ENCODE measurements at places on chromosomes 16 and 17. TPM values are rescaled to one million over a fixed set of nuclear protein-coding genes. Genes with fewer than 3 reads are reported as not detected.

DNA sequence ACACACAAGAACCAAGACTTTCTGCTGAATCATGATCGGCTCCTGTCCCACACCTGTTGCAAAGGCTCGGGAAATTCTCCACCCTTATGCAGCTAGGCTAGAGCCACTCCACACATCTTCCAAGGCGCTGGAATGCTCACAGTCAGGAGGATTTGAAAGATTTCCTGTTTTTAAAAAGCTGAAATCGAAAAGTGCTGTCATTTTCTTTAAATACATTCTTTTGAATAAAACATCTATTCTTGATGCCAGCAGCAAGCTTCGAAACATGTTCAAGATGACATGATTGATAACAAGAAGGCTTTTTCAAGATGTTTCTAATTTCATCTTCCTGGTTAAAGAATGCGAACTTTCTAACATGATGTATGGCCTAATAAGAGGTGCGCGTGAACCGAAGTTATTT, 219.7 kb upstream of the CDH5 start:
- no peak for DNase-seq
- H3K4me3 ChIP-seq = no peak overlapping the region
- no peak overlapping the region for H3K27ac ChIP-seq

Gene KRT31
- total RNA-seq = not detected

Gene COX6A2
- total RNA-seq = not detected

DNA sequence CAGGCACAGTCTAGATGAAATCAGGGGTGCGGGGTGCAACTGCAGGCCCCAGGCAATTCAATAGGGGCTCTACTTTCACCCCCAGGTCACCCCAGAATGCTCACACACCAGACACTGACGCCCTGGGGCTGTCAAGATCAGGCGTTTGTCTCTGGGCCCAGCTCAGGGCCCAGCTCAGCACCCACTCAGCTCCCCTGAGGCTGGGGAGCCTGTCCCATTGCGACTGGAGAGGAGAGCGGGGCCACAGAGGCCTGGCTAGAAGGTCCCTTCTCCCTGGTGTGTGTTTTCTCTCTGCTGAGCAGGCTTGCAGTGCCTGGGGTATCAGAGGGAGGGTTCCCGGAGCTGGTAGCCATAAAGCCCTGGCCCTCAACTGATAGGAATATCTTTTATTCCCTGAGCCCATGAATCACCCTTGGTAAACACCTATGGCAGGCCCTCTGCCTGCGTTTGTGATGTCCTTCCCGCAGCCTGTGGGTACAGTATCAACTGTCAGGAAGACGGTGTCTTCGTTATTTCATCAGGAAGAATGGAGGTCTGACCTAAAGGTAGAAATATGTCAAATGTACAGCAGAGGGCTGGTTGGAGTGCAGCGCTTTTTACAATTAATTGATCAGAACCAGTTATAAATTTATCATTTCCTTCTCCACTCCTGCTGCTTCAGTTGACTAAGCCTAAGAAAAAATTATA, 1.6 kb downstream of the HBA1 start:
- no peak for DNase-seq
- H3K4me3 ChIP-seq = no peak overlapping the region
- no peak overlapping the region for H3K27ac ChIP-seq
- H3K27me3 ChIP-seq = peaks cover 18% of the 10 kb centered on the region
- no peaks in the 10 kb centered on the region for H3K36me3 ChIP-seq
- no peaks in the 10 kb centered on the region for H3K4me1 ChIP-seq

- H3K4me1 ChIP-seq = peaks cover 7% of the 10 kb centered on the region
- no peak overlapping the region for H3K4me3 ChIP-seq
- H3K27ac ChIP-seq = no peak overlapping the region
- H3K36me3 ChIP-seq = no peaks in the 10 kb centered on the region
These were observed 67.0 kb downstream of the PRMT7 start for GRCh38 chr16:68377667-68378393.

Gene CLEC3A
- total RNA-seq = not detected

- no peaks in the 10 kb centered on the region for H3K27me3 ChIP-seq
- no peak for DNase-seq
- H3K4me1 ChIP-seq = no peaks in the 10 kb centered on the region
These were observed 31.8 kb upstream of the TENT4B start for GRCh38 chr16:50121278-50121677.

- H3K27ac ChIP-seq = no peak overlapping the region
- peaks cover 6% of the 10 kb centered on the region for H3K4me1 ChIP-seq
- DNase-seq = no peak
- H3K36me3 ChIP-seq = no peaks in the 10 kb centered on the region
These were observed 12.4 kb downstream of the TRAF4 start for GRCh38 chr17:28756049-28756804.

- H3K36me3 ChIP-seq = no peaks in the 10 kb centered on the region
- H3K4me3 ChIP-seq = no peak overlapping the region
- H3K4me1 ChIP-seq = no peaks in the 10 kb centered on the region
- DNase-seq = no peak
- no peaks in the 10 kb centered on the region for H3K27me3 ChIP-seq
These were observed 2.2 kb upstream of the LIMD2 start for GRCh38 chr17:63701868-63702720.

DNA sequence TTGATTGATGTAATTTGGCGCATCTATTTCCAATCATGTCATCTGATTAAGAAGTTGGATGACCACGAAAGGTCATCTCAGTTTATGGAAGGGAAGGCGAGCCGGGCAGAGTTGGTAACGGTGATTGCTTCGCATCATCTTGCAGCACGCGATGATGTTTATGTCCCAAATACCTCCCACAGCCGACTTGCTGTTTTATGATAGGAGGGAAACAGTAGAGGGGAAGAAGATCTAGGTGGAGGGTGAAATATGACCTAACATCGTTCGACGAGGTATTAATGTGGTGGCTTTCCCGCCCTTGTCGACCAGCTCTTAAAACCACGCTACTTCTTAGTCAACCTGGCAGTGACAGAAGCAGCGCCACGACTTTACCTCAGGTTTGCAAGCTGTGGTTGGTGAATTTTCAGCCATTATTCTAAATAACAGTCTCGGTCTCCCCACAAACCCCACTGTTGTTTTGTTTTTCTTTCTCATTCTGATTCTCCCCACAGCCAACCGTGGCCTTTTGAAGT, 805 bp upstream of the TANC2 start:
- peaks cover 10% of the 10 kb centered on the region for H3K36me3 ChIP-seq
- no peak for DNase-seq
- H3K27me3 ChIP-seq = no peaks in the 10 kb centered on the region
- H3K4me3 ChIP-seq = peak overlapping the region; percentile 55

- H3K27ac ChIP-seq = no peak overlapping the region
- H3K4me3 ChIP-seq = no peak overlapping the region
These were observed 89.9 kb upstream of the C16orf82 start for GRCh38 chr16:26976873-26977272.

- no peaks in the 10 kb centered on the region for H3K4me1 ChIP-seq
- H3K36me3 ChIP-seq = no peaks in the 10 kb centered on the region
- peak; percentile 10 for DNase-seq
These were observed 108.9 kb downstream of the MAP2K6 start for GRCh38 chr17:69523244-69523861.

- no peak overlapping the region for H3K27ac ChIP-seq
- H3K36me3 ChIP-seq = no peaks in the 10 kb centered on the region
- no peak overlapping the region for H3K4me3 ChIP-seq
- no peaks in the 10 kb centered on the region for H3K4me1 ChIP-seq
- DNase-seq = no peak
These were observed 478.9 kb upstream of the PSMD7 start for GRCh38 chr16:73817526-73818324.

DNA sequence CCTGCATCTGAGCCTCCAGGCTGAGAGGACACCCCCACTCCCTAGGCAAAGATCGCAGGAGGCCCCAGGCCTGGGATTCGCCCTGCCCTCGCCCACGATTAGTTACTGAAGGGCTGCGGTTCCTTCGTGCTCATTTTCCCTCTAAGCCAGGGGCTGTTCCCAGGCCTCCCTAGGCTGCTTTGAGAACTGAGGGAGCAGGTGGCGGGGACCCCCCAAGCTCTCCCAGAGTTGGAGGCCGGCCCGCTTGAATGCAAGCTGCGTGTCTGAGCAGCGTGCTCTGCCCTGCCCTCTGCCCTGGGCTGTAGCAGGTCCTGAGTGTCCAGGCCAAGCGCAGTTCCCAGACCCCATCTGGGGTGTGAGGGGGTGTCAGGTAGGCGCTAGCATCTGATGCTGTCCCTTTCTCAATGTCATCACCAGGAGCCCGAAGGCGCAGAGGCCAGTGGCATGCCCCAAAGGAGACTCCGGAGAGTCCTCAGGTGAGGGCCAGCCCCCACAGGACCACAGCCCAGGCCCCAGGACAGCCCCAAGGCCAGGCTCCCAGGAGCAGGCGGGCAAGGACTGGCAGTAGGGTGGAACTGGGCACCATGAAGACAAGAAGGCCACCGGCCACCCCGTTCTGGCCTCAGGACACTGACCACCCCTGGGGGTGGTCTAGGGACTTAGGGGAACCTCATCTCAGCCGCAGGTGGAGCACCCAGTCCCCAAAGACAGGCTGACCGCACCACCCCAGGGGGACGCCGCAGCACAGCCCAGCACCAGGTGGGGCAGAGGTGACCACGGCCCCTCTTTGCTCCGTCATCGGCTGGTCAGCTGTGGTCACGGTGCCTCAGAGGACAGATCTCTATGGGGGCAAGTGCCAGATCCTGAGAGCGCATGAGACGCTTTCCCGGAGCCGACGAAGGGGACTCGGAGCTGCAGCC, 14.6 kb downstream of the ENDOV start:
- H3K4me3 ChIP-seq = no peak overlapping the region
- H3K36me3 ChIP-seq = no peaks in the 10 kb centered on the region
- H3K4me1 ChIP-seq = no peaks in the 10 kb centered on the region
- H3K27ac ChIP-seq = no peak overlapping the region
- H3K27me3 ChIP-seq = no peaks in the 10 kb centered on the region

Gene ANKS3
- total RNA-seq = 35.0 TPM

DNA sequence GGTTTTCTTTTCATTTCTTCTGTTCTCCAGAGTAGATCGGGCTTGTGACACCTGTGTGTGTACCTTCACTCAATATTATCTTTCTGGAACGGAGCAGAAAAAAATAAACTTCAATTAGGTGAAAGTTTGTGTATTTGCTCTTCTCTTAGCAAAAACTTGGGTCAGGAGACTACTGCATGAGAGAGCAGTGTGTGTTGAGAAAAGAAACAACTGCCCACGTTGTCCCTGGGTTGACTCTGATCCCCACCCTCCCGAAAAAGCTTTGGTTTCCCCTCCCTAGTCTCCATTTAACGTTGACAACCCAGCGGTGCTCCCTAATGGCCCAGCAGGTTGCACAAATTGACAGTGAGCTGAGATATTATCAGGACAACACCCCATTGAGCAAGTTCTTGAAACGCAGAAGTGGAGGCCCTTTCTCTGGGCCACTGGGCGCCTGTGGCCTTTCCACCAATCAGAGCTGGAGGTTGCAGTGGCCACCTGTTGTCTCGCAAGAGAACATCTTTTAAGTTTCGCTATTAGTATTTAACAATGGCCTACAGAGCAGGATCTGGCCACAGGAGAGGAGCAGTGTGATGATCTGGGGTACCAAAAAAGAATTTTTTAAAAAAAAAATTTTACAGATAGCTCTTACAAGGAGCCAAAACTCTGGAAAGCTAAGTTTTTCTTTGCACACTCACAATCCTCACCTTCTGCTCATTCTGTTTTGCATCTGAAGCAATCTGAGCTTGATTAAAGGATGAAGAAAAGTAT, 1.5 kb upstream of the TOX3 start:
- H3K36me3 ChIP-seq = no peaks in the 10 kb centered on the region
- no peaks in the 10 kb centered on the region for H3K4me1 ChIP-seq
- no peak for DNase-seq
- no peak overlapping the region for H3K4me3 ChIP-seq
- no peaks in the 10 kb centered on the region for H3K27me3 ChIP-seq

DNA sequence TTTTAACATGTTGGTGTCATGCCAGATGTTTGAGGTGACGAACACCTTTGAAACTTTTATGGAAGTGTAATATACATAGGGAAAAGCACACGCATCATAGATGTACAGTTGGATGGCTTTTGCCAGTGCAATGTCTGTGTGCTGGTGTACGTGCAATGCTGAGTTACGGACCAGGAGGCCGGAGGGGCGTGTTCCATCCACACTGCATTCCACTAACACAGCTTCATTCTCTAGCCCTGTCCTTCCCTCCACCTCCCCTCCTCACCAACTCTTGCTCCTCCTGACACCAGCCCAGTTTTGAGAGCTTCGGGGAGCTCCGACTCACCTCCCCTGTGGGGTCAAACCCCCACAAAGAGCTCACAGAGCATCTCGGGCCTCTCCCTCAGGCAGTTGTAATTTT, 358.8 kb downstream of the C16orf95 start:
- no peaks in the 10 kb centered on the region for H3K36me3 ChIP-seq
- H3K27me3 ChIP-seq = peaks cover 98% of the 10 kb centered on the region
- DNase-seq = no peak
- no peaks in the 10 kb centered on the region for H3K4me1 ChIP-seq
- no peak overlapping the region for H3K4me3 ChIP-seq

GRCh38 chr17:56723421-56723820, 110.3 kb downstream of the C17orf67 start:
- H3K4me3 ChIP-seq = no peak overlapping the region
- DNase-seq = no peak
- no peaks in the 10 kb centered on the region for H3K4me1 ChIP-seq
- peaks cover 5% of the 10 kb centered on the region for H3K27me3 ChIP-seq
- no peak overlapping the region for H3K27ac ChIP-seq

- no peaks in the 10 kb centered on the region for H3K27me3 ChIP-seq
- H3K4me3 ChIP-seq = no peak overlapping the region
- no peaks in the 10 kb centered on the region for H3K4me1 ChIP-seq
- H3K36me3 ChIP-seq = no peaks in the 10 kb centered on the region
- H3K27ac ChIP-seq = no peak overlapping the region
- DNase-seq = no peak
These were observed 68.0 kb downstream of the MYH11 start for GRCh38 chr16:15788846-15789239.

DNA sequence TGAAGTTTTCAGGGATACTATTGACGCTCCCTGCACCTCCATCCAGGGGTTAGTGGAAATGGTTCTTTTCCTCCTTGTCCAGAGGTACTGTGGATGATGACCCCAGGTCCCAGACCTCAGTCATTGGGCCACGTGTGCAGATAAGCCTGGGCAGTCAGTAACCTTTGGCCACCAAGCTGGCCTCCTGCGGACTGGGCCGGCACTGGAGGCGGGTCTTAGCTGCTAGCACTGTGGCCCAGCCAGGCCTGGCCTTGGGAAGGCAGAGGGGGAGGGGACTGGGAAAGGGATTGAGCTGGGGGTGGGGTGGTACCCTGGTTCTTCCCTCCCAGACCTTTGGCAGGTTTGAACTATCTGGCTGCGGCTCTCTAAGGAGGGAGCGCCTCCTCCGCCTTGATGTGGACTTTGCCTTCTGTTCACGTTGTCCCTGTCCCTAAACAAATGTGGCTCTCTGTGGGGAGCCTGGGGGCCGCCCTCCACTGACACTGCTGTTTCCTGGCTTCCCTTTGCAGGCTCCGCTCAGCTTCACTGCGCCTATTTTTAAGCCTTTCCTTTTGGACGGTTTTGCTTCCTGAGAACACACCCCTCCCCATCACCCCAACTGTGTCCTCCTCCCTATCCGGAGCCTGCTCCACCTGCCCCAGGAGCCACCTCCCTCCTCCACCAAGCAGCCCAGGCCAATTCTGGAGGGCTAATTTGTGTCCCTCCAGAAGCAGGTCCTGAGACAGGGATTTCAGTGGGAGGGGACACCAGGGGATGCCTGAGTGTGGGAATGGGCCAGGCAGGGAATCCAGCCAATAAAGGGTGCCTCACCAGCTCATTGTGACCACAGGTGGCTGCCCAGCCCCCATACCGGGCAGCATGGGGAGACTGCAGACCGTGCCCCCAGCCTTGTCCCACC, 251.9 kb downstream of the SEC14L1 start:
- no peak overlapping the region for H3K4me3 ChIP-seq
- no peaks in the 10 kb centered on the region for H3K27me3 ChIP-seq
- no peaks in the 10 kb centered on the region for H3K4me1 ChIP-seq
- H3K36me3 ChIP-seq = no peaks in the 10 kb centered on the region

Gene C16orf96
- total RNA-seq = 0.13 TPM

GRCh38 chr17:3799181-3799945, 1.6 kb downstream of the ITGAE start:
- H3K27me3 ChIP-seq = no peaks in the 10 kb centered on the region
- H3K27ac ChIP-seq = no peak overlapping the region
- DNase-seq = no peak
- H3K4me1 ChIP-seq = 0 out of 2 replicates have a peak, but pooled peaks cover 4% of the 10 kb centered on the region
- no peaks in the 10 kb centered on the region for H3K36me3 ChIP-seq

Gene ADAD2
- not detected for total RNA-seq

All from PC-9 (cell line).